GM20000 (cell line): ENCODE measurements at places on chromosomes 11 and 22.

GRCh38 chr22:22770280-22770871 lies 117.2 kb upstream of the IGLL5 start:
- DNase-seq: peak; percentile 29

GRCh38 chr11:103091064-103091800 lies 728 bp downstream of the DCUN1D5 start:
- DNase-seq: peak; percentile 58

DNA sequence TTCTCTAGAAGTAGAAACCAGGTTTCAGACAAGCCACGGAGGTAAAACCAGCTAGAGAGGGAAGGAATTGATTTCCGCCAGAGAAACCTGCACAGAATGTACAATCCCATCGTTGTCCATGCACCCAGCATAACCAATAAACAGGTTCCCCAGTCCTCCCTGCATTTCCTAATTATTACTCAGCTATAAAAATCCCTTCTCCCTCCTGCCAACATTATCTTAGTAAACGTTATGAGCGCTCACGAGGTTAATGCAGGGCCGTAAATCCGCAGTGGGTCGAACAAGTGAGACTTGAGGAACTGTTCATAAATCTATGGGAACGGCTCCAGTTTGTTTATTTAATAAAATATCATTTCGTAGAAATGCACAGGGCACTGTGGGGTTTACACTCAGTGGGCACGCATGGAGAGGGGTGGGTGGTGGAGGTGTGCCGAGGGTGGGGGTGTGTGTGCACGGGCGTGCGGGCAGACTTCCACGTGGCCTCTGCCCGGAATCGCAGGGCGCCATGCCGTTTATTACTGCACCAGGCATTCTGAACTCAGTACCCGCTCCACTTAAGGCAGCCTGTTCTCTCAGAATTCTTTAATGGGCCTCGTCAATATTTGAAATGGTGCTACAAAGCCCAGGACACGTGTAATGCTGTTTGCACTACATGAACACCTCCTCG lies 257.3 kb downstream of the MIAT start:
- no peak for DNase-seq

GRCh38 chr11:86372586-86372985 lies 2.1 kb upstream of the CCDC81 start:
- DNase-seq: no peak

DNA sequence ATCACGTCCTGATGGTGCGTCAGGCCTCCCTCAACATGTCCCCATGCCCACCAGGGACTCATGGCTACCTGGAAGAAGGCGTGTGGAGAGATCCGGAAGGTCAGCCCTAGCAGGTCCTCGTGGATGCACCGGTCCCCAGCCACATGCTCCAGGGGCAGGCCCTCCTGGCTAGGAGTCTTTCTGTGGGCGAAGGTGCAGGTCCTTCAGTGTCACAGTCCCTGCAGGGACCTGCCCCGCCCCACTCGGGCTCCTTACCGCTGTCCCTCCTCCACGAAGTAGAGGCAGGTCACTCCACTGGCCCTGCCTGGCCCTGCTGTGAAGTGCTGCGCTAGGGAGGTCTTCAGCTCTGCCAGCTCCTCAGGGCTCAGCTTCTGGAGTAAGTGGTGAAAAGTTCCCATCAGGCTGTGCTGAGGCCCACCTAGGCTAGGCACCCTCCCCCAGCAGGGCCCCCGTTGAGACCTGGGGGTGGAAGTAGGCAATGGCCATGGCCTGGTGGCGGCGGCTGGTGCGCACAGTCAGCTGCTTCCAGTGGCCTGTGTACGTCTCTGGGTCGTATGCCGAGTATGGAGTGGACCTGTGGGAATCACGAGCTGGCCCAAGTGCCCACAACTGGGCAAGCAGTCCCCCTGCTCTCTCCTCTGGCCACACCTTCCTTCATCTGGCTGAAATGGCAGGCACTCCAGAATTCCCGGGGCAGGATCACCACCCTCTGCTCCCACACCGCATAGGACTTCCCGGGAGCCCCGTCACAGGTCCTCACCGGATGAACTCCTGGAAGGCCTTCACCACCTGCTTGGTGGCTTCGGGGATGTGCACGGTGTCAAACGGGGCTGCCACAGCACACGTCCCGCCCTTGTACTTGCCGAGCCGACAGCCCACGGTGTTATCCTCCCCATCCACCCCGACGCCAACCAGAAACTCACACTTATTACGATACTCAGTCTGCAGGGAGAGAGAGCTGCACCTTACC lies 1.1 kb upstream of the RANBP1 start:
- no peak for DNase-seq
